Adipose tissue (tissue), 3 donors: ENCODE measurements at places on chromosomes 2 and 18. TPM values are rescaled to one million over a fixed set of nuclear protein-coding genes. Genes with fewer than 3 reads are reported as not detected.

Gene SGPP2
- 1.6 TPM for polyA plus RNA-seq

Gene CNTNAP5
- polyA plus RNA-seq: not detected

Gene CD8B2
- 0.06 TPM for polyA plus RNA-seq

Gene RAB17
- 3.9 TPM for polyA plus RNA-seq

Gene FSHR
- polyA plus RNA-seq: not detected

Gene RFX8
- polyA plus RNA-seq: 0.06 TPM

Gene MEIS1
- 27.3 TPM for polyA plus RNA-seq

Gene DPP4
- 2.6 TPM for polyA plus RNA-seq

Gene BBS5
- polyA plus RNA-seq: 3.6 TPM

Gene MC4R
- polyA plus RNA-seq: not detected

Gene CNGA3
- polyA plus RNA-seq: 0.31 TPM

Gene PLGLB1
- polyA plus RNA-seq: 0.77 TPM

Gene TXNL4A
- polyA plus RNA-seq: 69.3 TPM

Gene IL1RN
- 21.7 TPM for polyA plus RNA-seq

Gene DPP10
- 2.0 TPM for polyA plus RNA-seq

Gene MAP2
- 5.7 TPM for polyA plus RNA-seq

Gene RSAD2
- 3.0 TPM for polyA plus RNA-seq

Gene LAMA3
- 20.8 TPM for polyA plus RNA-seq

Gene SCN9A
- polyA plus RNA-seq: 1.6 TPM

Gene MYL12B
- polyA plus RNA-seq: 539 TPM

Gene FBXO41
- polyA plus RNA-seq: 1.5 TPM

Gene CTNNA2
- polyA plus RNA-seq: not detected

Gene DNER
- polyA plus RNA-seq: 0.30 TPM

Gene ABCB11
- 0.02 TPM for polyA plus RNA-seq

Gene RGPD3
- polyA plus RNA-seq: 0.10 TPM

Gene ACMSD
- not detected for polyA plus RNA-seq

Gene ATP6V1B1
- polyA plus RNA-seq: 1.2 TPM

Gene TMEM200C
- 0.34 TPM for polyA plus RNA-seq

Gene RFTN2
- 2.8 TPM for polyA plus RNA-seq

Gene CPO
- 0.14 TPM for polyA plus RNA-seq

Gene WDR7
- polyA plus RNA-seq: 5.5 TPM

Gene PLCD4
- 0.68 TPM for polyA plus RNA-seq

Gene SLC23A3
- 0.48 TPM for polyA plus RNA-seq

Gene SDC1
- polyA plus RNA-seq: 1.5 TPM

Gene PLA2R1
- polyA plus RNA-seq: 0.48 TPM

Gene LOXHD1
- 1.0 TPM for polyA plus RNA-seq

Gene WDR75
- 14.8 TPM for polyA plus RNA-seq

Gene PTPN18
- polyA plus RNA-seq: 36.3 TPM

Gene COL4A4
- 0.67 TPM for polyA plus RNA-seq

Gene CCL20
- 0.40 TPM for polyA plus RNA-seq

Gene CBLN2
- not detected for polyA plus RNA-seq

Gene ACSL3
- polyA plus RNA-seq: 20.7 TPM

Gene BMP10
- not detected for polyA plus RNA-seq

Gene ANKRD53
- 5.5 TPM for polyA plus RNA-seq

Gene CDC42EP3
- 29.2 TPM for polyA plus RNA-seq

Gene GKN2
- polyA plus RNA-seq: 318 TPM

Gene UGT1A5
- polyA plus RNA-seq: not detected

Gene ERICH2
- 0.54 TPM for polyA plus RNA-seq

Gene LHCGR
- polyA plus RNA-seq: 0.22 TPM

Gene FHOD3
- 2.9 TPM for polyA plus RNA-seq

Gene VAMP8
- polyA plus RNA-seq: 138 TPM

Gene ABCG8
- polyA plus RNA-seq: 0.12 TPM
